ENCODE measurements at places on chromosomes 16 and 17.

DNA sequence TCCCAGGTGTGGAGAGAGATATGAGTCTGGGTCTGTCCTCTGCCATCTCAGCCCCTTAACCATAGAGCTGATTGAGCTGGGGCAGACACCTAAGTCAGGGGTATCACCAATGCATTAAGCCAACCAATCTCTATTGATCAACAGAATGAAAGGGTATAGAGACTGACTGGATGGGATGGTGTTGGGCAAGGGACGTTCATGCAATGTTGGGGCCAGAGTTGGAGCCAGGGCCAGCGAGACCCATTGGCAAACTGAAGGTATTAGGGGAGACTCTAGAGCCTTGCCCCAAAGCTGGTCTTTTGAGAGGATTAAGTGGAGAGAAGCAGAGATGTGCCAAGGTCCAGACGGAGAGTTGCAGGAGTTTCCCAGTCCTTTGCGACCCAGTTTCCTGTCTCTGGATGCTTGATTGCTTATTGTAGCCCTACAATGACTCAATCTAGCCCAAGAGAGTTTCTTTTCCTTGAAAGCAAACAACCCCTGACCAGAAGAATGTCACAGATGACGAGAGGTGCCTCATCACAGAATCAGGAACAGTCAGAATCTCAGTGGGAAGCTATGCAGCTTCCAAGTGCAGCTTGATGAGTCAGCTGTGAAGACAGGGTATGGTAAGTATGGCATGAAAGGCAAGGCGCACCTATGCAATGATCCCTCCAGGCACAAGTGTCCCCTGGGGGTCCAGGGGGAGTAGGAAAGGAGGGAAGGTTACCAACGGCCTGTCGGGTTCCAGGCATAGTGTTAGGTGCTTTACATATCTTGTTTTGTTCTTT lies 137.2 kb downstream of the UTP18 start:
- peak; percentile 70 for DNase-seq

GRCh38 chr16:14337303-14338191 lies 266.4 kb downstream of the MRTFB start:
- DNase-seq, result no peak

- DNase-seq, result no peak
Observed at GRCh38 chr16:81539009-81539758, 94.6 kb downstream of the CMIP start.

GRCh38 chr17:45251931-45252330 lies 10.0 kb downstream of the SPATA32 start:
- no peak for DNase-seq

DNA sequence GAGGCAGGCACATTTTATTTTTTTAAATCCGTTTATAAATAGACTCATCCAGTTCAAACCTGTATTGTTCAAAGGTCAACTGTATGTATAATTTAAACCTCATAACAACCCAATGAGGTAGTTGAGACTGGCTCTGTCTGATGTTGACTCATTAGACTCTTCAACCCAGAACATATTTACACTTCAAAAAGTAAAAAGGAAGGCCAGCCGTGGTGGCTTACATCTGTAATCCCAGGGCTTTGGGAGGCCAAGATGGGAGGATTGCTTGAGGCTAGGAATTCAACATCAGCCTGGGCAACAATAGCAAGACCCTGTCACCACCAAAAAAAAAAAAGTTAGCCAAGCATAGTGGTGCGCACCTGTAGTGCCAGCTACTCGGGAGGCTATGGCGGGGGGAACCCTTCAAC lies 32.5 kb upstream of the DHRS7B start:
- no peak for DNase-seq

DNA sequence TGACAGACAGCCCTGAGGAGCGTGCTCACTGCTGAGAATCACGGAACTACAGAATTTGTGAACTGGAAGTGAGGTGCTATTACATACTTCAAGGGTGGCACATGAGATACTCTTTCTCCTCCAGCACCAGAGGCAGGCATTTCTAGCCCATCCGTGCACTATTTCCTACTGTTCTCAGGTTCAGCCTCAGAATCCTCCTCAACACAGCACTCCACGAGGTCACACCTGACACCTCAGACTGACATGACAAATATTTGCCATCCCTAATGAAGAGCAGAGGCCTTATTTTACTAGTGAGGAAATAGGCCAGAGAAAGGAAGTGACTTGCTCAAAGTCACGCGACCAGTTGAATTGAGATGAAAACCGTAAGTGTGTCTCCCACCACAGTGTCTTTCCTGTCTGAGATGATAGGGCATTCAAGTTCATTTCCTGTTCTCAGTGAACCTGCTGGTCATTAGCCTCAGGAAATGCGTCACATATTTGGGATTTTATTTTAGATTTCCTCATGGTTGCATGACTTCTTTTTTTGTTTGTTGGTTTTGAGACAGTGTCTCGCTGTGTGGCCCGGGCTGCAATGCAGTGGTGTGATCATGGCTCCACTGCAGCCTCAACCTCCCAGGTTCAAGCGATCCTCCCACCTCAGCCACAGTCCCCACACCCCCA lies 23.6 kb downstream of the SEZ6 start:
- DNase-seq, result peak; percentile 43

GRCh38 chr17:57050306-57050705 lies 34.7 kb upstream of the AKAP1 start:
- DNase-seq, result no peak

DNA sequence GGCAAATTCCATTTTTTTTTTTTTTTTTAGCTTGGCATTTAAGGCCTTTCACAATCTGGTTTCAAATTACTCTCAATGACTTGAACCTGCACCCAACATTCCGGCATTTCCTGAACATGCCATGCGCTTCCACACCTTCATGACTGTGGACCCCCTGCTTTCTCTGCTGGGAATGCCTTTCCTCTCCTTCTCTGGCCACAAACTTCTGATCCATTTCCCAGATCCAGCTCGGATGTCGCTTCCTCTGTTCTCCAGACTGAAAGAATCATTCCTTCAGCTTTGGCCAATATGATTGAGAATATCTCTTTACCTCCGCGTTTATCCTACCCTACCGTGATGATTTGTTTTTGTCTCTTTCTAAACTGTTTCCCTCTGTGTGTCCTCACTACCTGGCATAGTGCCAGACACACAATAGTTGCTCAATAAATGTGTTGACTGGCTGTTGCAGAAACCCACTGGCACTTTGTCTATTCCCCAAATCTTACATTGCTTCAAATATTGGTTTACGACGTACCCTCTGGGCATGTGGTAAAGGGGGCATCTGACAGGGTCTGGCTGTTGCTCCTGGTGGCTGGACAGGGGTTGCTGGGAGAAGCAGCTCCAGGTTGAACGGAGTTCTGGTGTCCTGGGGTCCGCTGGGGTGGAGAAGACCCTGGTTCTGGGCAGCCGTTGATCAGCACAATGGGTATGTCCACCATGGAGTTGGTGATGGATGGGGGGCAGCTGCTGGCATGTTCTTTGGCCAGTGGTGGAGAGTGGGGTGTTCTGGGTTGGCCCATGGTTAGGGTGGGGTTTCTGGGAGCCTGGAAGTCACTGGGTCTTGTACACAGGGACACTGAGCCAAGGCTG lies 14.7 kb downstream of the TNS4 start:
- DNase-seq, result peak; percentile 81

DNA sequence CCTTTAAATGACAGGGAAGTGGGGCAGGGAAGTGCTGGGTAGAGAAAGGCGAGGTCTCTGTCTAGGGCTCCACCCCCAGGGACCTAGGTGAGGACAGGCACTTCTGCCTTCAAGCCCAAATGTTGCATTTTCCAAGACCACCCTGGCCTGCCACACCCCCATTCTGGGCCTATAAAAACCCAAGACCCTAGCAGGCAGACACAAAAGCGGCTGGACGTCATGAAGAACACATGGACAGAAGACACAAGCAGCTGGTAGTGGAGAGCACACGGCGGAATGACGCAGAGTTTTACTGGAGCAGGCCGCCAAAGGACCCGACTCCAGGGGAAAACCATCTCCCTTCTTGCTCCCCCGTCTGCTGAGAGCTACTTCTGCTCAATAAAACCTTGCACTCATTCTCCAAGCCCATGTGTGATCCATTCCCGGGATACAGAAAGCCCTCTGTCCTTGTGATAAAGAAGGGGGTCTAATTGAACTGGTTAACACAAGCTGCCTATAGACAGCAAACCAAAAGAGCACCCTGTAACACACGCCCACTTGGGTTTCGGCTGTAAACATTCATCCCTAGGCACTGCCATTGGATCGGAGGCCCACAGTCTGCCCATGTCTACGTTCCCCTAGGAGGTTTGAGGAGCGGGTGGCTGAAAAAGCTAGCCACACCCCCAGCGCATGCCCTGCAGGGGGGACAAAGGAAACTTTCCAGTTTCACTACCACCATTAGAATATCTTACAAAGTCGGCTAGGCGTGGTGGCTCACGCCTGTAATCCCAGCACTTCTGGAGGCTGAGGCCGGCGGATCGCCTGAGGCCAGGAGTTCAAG lies 622.2 kb upstream of the SALL1 start:
- no peak for DNase-seq

DNA sequence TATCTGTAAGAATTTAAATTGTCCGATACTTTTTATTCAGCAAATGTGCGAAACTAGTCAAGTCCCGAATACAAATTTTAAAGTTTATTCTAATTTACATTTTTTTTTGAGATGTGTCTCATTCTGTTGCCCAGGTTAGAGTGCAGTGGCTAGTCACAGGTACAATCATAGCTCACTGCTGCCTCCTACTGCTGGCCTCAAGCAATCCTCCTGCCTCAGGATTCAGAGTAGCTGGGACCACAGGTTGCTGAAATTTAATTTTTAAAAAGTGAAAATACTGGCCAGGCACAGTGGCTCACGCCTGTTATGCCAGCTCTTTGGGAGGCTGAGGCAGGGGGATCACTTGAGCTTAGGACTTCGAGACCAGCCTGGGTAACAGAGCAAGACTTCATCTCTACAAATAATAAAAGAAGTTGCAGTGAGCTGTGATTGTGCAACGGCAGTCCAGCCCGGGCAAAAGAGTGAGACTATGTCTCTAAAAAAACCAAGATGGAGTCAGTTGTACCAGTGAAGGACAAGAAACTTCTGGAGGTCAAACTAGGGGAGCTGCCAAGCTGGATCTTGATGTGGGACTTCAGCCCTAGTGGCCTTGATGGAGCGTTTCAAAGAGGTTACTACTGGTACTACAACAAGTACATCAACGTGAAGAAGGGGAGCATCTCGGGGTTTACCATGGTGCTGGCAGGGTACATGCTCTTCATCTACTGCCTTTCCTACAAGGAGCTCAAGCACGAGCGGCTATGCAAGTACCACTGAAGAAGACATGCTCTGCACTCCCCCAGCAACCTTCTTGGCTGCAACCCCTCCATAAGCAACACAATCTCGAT lies 5.6 kb downstream of the POLG2 start:
- DNase-seq, result peak; percentile 34

DNA sequence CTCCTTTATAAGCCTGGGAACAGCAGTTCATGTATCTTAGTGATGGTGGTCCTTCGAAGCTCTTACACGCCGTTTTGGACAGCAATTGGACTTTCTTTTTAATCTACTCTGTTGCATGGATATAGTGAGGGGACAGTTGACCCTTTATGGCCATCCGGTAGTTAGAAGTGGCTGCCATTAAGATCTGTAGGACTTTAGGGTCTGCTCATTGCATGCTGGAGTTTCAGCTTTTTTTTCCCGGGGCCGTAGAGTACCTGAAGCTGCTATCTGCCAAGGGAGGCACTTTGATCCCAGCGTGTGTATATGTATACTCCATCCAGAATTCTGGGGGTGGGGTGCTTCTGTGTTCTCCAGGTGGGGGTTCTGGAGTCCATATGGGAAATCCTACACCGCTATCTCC lies 1.2 kb downstream of the CYB5D1 start:
- no peak for DNase-seq

DNA sequence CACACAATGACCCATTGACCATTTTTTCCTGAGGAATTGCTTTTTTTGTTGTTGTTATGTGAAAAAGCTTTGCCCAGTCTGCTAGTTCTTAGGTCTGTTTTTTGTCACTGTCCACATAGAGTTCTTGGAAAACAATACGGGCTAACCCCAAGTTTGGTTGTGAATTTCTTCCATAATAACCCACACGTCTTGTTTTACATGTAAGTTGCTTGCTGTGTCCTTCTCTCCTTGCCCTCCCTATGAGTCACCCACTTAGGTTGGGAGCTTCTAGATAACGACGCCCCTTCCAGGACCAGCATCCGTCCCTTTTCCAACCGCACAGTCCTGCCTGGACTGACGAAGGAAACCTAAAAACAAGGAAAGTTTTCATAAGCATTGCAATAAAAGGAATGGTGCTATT lies 175.3 kb upstream of the HS3ST3A1 start:
- DNase-seq, result no peak

GRCh38 chr16:73882651-73883050 lies 414.0 kb upstream of the PSMD7 start:
- no peak for DNase-seq

- DNase-seq, result no peak
Observed at GRCh38 chr17:1625581-1625980, 3.1 kb downstream of the SLC43A2 start.
